ENCODE measurements at places on chromosomes 2 and 18. TPM values are rescaled to one million over a fixed set of nuclear protein-coding genes. Genes with fewer than 3 reads are reported as not detected.

CPSF3 gene
- 73.2 TPM for total RNA-seq

KIF3C gene
- 15.2 TPM for total RNA-seq

APOB gene
- not detected for total RNA-seq

SOWAHC gene
- 1.7 TPM for total RNA-seq

CCDC121 gene
- total RNA-seq, result 0.73 TPM

CIB4 gene
- not detected for total RNA-seq

GRCh38 chr2:106886916-106887758 is 1.2 kb upstream of the ST6GAL2 start:
- no peak for DNase-seq

DNA sequence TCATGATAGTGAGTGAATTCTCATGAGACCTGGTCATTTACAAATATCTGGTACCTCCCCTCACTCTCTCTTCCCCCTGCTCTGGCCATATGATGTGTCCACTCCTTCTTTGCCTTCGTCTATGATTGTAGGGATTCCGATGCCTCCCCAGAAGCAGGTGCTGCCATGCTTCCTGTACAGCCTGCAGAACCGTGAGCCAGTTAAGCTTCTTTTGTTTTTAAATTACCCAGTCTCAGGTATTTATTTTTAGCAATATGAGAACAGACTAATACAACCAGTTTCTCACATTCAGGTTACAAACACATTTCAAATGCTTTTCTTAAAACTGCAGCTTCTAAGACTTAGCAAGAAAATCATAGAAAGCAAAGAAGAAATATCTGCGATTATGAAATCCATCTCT is 321.2 kb upstream of the CDH7 start:
- no peak for DNase-seq

DNA sequence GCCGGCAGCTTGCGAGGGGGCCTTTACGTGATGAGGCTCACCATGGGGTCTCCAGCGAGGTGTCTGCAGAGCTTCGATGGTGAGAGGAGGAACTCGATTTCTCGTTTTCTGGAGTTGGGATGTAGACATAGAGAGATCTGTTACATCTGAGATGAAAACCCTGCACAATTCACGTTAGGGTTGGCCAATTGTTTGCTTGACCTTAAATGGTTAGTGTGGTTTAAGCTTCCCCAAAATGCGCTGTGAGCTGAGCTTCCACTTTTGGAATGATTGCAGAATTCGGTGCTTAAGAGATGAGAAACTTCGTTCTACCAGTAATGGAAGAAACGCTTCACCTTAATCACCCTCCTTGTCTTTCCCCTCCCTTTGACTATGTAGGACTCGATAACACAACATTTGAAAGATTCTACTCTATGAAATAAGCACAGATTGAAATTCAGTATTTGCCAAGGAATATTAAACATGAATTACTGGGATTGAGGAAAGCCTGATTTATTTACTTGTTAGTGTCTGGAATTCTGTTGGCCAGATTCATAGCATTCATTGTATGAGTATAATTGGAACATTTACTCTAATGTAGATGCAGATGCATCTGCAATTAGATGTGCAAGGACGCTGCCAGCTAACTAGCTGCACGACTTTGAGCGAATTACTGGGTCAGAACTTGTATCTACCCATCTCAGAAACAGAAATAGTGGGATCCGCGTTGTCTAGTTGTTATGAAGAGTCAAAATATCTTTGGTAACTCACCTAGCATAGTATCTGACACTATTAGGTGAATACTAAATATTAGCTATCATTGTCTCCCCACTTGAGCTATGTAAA is 1.6 kb upstream of the KLF7 start:
- no peak for DNase-seq

GRCh38 chr18:49648326-49648725 is 86.5 kb downstream of the LIPG start:
- no peak for DNase-seq

DNA sequence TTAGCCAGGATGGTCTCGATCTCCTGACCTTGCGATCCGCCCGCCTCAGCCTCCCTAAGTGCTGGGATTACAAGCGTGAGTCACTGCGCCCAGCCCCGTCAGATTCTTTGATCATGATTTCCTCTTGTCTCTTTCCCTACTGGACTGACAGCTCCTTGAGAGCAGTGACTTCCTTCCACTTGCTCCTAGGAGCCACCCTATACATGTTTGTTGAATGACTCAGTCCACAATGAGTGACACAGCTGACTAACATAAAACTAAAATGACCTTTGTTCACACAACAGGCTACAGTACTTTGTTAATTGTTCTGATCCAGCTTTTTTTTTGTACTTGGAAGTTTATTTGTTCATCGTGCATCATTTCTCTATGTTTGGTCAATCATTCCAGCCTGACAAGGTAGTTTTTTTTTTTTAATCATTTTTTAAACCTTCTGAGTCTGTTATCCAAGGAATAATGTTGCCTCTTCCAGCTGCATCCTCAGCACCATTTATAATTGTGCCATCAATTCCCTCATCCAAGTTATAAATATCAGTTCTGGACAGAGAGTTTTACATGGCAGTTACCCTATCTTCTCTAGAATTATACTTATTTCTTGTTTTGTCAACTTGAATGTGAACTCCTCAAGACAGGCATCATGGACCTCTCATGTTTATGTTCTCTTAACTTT is 42.9 kb upstream of the TUBA3E start:
- DNase-seq, result no peak

GRCh38 chr2:157872791-157873190 is 3.3 kb downstream of the ACVR1 start:
- DNase-seq, result no peak

DNA sequence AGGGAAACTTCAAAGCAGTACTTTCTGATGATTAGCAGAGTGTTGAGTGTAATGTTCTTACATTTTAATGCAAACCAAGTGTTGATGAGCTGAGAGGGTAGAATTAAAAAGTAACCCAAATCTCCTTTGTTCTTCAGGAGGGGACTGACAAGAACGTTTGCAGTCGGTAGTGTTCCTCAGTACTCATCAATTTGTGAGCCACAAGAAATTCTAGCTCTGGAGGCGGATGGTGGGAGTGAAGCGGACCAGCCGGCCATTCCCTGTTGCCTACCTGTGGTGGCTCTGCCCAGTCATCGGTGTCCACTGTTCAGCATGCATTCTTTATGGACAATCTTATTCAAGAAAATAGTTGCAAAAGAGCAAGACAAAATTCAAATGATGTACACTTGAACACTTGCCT is 438.6 kb upstream of the POU3F3 start:
- no peak for DNase-seq

- DNase-seq, result no peak
Measured at GRCh38 chr2:98866033-98866432, 70.0 kb downstream of the CRACDL start.

DNA sequence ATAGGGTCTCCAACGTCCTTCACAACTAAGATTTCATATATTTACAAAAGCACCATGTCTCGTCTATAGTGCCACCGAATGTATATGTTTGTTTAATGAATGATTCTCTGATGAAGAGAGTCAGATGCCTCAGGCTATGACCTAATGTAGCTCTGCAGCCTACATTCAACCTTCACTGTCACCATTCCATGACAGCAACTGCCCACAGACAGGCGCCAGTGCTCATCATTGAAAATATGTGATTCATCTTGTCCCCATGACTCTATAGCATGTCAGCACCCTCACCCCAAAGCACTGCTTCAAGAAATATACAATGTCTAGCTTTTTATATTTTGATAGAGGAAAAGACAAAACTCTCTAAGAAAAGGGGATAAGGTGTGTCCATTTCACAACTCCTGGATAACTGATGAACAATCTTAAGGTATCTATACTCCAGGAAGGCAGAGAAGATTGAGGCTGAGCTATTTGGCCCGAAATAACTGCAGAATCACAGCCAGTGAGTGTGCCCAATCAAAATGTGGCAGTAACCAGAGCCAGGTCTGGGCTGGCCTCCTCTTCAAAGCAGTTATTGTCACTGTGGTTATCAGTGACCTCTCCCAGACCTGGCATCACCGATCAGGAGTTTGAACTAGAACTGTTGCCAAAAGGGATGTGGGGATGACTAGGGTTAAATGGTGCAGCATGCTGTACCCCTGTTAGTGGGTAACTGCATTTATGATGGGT is 246.6 kb downstream of the SETBP1 start:
- no peak for DNase-seq

- DNase-seq, result no peak
Measured at GRCh38 chr18:9283791-9284190, 50.8 kb upstream of the TWSG1 start.

GRCh38 chr2:176496761-176497160 is 227.5 kb downstream of the MTX2 start:
- no peak for DNase-seq

DNA sequence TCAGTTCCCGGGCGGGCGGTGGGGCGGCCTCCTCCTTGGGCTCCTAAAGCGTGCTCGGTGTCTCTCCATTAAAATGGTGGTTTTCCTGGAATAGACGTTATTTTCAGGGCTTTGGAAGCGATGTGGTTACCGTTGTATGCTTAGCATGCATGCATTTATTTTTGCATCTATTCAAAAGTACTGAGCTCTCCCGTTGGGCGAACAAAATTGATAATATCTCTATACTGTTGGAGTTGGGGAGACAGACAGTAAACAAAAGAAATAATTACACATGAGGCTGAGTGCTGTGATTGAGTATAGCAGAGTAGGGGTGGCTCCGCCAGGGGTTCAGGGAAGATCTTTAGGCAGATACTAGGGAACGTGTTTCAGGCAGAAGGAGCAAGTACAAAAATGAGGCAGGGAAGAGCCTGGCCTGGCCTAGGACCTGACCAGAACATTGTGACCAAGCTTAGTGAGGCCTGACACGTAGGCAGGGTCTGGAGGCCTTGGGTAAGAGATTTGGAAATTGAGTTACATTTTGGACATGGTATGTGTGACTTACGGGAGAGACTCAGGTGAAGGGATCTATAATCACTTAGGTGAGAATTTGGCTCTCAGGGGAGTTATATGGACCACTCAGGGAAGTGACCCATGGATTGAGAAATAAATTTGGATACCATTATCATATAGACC is 674 bp downstream of the NCAPH start:
- DNase-seq, result no peak

- no peak for DNase-seq
Measured at GRCh38 chr2:183248866-183249567, 124.8 kb downstream of the NUP35 start.

DNA sequence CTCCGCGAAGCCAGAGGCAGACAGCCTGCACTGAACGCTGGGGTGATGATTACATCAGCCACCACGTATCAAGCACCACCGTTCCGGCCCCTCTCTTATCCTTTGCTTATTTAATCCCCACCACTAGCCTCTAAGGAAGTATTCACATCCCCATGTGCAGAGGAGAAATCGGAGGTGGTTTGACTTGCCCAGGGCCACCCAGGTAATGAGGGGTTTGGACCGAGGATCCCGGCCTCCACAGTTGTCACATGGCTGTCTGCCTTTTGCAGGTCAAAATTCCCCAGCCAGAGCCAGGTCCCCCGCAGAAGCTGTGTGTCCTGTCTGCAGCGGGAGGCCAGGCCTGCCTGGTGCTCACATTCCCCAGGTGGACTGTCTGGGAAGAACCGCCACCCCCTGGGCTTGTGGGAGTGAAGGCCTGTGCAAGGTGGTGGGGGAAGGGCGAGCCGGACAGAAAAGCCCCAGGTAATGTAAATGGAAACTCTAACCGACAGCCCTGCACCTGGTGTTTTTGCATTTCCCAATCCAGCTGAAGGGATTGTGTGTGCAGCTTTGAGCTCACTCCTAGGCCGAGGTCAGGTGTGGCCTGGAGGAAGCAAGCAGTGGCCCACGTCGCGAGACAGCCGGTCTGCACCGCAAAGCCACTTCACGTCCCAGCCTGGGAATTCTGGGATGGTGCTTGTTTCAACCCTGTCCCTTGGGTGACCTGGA is 108.5 kb upstream of the ID2 start:
- DNase-seq, result no peak

- no peak for DNase-seq
Measured at GRCh38 chr18:27995770-27996502, 181.0 kb downstream of the CDH2 start.

- DNase-seq, result no peak
Measured at GRCh38 chr2:5074733-5075132, 617.5 kb upstream of the SOX11 start.

DNA sequence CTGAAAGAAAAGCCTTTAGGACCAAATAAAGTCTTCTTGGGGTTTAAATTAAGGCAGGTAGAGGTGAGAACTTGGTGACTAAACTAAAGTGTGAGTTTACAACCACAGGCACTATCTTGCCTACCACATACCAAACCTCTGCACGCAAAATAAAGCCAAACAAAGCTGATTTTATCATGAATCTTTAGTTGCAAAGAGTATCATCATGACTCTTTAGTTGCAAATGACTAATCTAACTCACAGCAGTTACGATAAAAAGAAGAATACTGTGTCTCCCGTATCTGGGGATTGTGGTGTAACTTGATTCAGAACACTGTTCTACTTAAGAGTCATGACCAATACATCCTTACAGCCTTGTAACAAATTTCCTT is 11.2 kb downstream of the CFAP210 start:
- no peak for DNase-seq

- DNase-seq, result no peak
Measured at GRCh38 chr2:23624915-23625314, 239.9 kb downstream of the KLHL29 start.

DNA sequence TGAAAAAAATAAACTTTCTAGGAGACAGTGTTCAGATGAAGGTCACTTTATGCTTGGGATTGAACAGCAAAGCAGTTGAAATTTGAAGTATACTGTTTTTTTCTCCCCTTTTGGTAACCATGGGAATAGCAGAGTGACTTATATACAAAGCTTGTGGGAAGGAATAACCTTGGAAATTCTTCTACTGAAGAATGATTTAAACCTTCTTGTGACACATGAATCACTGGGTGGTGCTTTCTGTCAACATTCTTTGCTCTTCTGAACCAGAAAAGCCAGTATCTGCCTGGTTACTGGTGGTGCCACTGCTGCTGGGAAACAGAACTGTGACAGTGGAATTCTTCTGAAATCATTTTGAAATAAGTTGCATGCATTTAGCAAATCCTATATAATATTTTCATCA is 39.4 kb upstream of the RND3 start:
- no peak for DNase-seq

DNA sequence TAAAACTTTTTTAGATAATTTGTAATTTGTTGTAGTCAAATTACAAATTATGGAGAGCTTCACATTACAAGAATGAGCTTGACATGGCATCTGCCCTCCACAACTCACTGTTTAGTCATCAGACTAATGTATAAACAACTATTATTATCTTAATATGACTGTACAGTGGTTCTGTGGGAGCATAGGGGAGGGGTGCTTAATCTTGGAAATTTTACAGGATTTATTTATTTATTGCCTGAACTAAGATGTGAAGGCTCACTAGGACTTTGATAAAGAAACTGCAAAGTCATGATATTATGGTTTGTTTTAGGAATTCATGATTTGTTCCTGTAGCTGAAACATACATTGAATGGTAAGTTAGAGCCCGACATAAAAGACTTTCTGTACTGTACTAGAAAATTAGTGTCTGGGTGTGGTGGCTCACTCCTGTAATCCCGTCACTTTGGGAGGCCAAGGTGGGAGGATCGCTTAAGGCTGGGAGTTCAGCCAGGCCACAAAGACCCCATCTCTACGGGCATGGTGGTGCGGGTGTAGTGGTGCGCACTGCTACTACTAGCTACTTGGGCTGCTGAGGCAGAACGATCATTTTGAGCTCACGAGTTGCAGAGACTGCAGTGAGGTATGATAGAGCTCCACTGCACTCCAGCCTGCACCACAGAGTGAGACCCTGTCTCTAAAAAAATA is 2.1 kb downstream of the MARCHF7 start:
- DNase-seq, result no peak
